CD4-positive, alpha-beta T cell treated with Interleukin-15 for 1 hour (primary cell): ENCODE measurements at places on chromosomes 1 and 21.

DNA sequence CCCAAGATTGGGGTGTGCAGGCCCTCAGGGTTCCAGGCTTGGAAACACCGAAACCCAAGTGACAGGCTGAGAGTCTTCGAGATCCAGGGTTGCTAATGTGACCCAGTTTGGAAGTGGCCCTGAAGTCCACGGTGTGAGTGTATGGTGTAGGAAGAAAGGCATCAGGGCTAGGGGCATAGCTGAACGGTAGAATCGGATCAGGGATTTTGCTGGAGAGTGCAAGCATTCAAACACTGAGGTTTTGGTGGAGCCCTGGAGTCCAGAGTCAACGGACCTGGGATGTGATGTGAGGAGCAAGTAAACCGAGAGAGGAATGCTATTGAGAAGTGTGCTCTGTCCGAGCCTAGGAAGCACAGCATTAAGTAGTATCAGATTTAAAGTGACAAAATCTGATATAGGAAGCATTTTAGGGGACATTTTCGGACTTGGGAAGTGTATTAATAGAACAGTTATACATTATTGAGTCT is 958 bp downstream of the NFYC start:
- DNase-seq, result no peak

- no peak for DNase-seq
These were observed 5.9 kb downstream of the LYST start for GRCh38 chr1:235860829-235861228.

- no peak for DNase-seq
These were observed 23.8 kb upstream of the RSPO1 start for GRCh38 chr1:37658486-37658885.

DNA sequence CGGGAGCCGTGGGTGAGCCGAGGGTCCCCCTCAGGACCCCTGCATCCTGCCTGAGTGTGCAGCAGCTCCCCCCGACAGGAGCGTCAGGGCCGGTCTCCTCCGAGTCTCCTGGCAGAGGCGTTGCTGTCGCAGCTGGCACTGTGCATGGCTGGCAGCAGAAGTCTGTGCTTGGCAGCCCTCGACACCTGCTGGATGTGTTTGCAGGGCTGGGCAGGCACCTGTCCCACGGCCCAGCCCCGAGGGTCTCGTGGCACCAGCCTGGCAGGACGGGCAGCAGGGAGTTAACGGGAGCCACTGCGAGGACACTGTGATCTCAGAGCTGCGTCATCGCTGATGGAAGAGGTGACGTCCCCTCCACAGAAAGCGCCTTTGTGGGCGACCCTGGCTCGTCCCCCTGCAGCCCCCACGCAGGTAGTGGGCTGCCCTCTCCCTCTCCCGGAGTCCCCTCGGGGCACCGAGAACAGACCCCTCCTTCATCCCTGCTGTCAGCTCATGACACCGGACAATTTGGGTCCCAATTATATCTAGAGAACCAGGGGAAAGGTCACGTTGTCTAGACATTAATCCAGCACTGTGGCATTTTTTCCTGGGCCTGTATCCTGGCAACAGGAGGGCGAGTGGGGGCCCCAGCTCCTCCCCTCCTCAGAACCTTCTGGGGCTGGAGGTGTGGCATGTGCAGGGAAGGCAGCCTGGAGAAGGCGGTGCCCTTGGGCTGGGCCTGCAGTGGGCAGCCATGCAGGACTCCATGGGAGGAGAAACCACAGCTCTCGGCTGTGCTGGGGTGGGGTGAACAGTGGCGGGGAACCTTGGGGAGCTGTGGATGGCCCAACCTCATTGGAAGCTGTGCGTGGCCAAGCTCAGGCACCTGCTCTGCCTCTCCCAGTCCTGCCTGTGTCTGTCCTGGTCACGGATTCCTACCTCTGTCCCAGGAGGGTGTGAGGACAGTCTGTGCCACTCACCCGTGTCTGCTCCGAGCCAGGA is 15.4 kb downstream of the COL18A1 start:
- no peak for DNase-seq

- DNase-seq, result no peak
These were observed 125.3 kb upstream of the CACYBP start for GRCh38 chr1:174874331-174875053.

DNA sequence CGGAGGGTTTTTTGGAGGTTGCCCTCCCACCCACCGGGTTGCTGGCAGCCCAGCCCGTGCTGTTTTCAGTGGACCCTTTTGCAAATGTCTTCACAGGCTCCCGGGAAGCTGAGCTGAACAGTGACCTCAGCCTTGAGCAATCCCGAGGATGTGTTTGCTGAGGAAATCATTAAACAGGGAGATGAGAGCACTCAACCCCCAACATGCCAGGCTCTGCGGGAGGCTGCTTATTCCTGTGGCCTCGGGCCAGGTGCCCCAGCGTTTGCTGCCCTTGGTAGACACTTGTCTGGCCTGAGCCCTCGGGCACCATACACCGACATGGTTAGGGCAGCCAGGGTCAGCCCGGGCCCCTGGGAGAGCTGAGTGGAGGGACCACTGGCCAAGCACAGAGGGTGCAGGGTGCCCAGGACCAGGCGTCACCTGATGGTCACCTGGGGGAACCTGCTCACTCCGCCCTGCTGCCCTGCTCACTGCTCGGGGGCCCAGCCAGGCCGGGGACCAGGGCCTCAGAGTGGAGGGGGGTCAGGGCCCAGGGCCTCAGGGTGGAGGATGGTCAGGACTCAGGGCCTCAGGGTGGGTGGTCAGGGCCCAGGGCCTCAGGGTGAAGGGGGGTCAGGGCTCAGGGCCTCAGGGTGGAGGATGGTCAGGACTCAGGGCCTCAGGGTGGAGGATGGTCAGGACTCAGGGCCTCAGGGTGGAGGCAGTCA is 42.5 kb upstream of the POFUT2 start:
- no peak for DNase-seq

- DNase-seq, result peak; percentile 89
These were observed 2.9 kb upstream of the ARID1A start for GRCh38 chr1:26692793-26693490.

DNA sequence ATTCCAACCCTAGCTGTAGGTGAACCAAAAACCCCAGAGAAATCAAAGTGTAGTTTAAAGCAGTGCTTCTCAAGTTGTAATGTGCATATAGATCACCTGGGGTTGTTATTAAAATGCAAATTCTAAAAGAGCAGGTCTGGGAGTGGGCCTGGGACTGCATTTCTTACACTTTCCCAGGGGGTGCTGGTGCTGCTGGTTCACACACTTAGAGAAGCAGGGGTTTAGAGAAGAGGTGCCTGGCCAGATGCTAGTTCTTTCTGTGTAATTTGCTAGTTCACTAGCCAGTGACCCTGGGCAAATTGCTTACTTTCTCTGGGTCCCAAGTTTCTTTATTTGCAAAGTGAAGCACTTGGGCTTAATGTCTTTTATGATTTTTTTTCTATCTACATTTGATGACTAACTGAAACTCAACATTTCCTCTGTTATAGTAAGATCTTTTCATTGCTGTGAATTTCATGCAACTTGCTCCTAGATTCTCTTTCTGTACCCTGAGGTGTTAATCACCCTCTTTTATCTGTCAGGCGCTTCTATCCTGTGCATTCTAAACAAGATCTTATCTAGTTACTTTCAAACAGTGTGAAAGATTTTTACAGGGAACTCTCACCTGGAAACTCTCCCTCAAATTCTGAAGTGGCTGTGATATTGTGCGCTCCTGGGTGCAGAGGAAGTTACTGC is 141.9 kb upstream of the UBE2U start:
- DNase-seq, result no peak

DNA sequence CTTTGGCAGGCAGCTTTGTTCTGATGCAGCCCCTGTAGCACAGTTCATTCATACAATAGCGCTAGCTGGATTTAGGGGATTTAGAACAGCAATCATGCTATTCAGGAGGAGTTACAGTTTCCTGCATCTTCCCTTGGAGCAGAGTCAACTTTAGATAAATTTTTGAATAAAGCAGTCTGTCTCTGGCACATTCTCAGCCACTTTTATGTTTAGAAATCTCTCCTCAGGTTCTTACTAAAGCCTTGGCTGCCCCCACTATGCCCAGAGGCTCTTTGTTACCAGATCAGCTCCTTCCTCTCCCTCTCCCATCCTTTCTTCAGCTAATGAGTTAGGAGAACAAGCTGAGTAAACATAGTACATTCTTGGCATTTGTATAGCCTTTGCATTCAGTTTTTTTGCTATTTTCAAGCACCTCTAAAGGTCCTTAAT is 17.0 kb upstream of the PIGC start:
- DNase-seq, result no peak

DNA sequence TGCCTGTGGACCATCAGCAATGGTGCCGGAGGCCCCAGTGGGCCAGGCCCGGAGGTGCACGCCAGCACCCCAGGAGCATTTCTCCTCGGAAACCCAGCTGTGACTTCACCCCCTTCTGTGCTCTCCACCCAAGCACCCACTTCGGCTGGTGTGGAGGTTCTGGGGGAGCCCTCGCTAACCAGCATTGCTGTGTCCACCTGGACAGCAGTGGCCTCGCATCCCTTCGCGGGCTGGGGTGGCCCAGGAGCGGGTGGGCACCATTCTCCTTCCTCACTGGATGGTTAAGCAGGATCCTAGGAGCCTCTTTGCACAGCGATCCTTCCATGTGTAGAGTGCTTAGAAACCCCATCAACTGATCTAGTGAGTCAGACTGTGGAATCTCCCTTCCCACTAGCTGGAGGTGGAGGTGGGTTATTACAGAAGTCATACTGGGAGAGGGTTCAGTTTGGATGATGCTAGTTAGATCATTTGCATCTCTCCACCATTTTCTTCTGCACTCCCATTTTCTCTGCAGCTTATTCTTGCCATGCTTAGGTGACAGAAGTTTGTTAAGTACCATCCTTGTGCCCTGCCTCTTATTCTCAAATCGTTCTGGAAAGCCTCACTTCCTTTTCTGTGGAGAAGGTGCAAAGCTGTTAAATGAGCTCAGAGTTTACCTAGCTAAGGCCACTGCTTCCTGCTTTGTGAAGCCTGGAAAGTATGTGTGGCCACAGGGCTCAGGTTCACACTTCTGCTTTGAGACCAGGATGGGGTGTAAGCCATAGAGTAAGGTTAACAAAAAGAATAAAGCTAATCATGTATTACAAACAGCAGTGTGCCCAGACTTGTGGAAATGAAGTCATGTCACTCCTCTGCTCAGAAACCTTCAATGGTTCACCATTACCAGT is 32.3 kb downstream of the TBX19 start:
- no peak for DNase-seq

DNA sequence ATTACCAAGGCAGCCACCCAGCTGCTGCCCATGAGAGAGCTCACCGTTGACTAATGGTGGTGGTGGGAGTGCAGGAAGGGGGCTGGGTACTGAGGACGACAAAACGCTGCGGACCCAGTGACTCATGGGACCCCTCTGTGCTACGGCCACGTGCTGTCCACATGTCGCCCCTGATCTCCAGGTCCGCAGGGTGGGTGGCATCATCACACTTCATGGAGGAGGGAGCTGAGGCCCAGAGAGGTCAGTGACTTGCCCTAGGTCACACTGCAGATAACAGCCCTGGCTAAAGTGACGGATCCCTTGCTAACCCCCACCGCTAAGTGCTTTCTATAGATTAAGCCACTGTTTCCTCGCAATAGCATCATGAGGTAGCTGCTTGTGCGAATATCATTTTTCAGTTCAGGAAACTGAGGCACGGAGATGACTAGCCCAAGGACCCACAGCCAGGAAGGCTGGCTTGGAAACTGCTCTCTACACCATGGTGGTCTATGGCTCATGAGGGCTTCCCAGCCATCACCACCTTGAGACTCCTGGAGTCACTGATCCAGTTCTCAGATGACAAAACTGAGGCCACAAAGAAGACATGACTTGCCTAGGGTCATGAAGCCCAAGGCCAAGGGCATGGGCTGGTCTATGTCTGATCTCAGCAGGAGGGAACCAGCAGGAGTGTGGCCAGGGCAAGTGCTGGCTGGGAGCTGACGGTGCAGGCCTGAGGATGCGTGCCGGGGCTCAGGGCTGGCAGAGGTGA is 12.6 kb downstream of the RUNX3 start:
- no peak for DNase-seq
